Central memory CD8-positive, alpha-beta T cell (primary cell): ENCODE measurements at places on chromosomes 2 and 18.

DNA sequence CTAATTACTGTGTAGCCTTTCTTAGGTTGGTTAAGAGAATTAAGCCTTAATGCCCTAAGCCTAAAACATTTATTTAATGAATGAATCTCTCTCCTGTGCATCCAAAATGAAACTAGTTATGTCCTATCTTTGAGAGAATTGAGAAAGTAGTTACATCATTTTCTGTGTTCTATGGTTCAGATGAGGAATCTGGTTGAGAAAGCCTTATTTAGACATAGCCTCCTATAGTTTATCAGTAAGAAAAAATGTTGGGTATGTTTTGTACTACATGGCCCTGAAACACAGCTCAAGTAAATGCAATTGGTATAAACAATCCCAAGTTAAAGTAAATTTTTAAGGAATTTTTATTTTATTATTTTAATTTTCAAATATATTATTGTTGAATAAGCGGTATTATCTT lies 25.9 kb upstream of the RAMP1 start:
- no peaks in the 10 kb centered on the region for H3K4me1 ChIP-seq
- DNase-seq, result no peak
- H3K27me3 ChIP-seq, result no peaks in the 10 kb centered on the region
- H3K4me3 ChIP-seq, result no peak overlapping the region
- no peak overlapping the region for H3K27ac ChIP-seq

GRCh38 chr18:3265564-3266033 lies 3.7 kb downstream of the MYL12B start:
- H3K4me1 ChIP-seq, result peaks cover 80% of the 10 kb centered on the region
- no peak overlapping the region for H3K27ac ChIP-seq
- DNase-seq, result no peak
- H3K36me3 ChIP-seq, result peaks cover 15% of the 10 kb centered on the region
- H3K27me3 ChIP-seq, result no peaks in the 10 kb centered on the region
- H3K4me3 ChIP-seq, result peak overlapping the region; percentile 36

DNA sequence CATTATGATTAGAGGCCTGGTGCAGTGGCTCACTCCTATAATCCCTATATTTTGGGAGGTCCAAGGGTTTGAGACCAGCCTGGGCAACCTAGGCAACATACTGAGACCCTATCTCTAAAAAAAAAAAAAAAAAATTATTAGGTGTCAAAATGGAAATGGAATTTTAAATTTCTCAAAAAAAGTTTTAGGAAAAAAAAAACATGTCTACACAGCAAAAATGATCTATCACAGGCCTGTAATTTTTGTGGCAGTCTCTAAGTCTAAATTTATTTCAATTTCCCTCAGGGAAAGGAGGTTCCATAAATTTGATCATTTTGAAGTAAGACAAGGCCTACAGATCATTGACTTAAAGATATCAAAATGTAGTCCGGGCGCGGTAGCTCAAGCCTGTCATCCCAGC lies 16.3 kb downstream of the MRPL44 start:
- peaks cover 3% of the 10 kb centered on the region for H3K36me3 ChIP-seq
- DNase-seq, result no peak
- peaks cover 8% of the 10 kb centered on the region for H3K4me1 ChIP-seq

- H3K27me3 ChIP-seq, result no peaks in the 10 kb centered on the region
- H3K4me1 ChIP-seq, result no peaks in the 10 kb centered on the region
- H3K27ac ChIP-seq, result no peak overlapping the region
- DNase-seq, result no peak
- no peak overlapping the region for H3K4me3 ChIP-seq
Observed at GRCh38 chr2:6071519-6071918, 379.3 kb downstream of the SOX11 start.

DNA sequence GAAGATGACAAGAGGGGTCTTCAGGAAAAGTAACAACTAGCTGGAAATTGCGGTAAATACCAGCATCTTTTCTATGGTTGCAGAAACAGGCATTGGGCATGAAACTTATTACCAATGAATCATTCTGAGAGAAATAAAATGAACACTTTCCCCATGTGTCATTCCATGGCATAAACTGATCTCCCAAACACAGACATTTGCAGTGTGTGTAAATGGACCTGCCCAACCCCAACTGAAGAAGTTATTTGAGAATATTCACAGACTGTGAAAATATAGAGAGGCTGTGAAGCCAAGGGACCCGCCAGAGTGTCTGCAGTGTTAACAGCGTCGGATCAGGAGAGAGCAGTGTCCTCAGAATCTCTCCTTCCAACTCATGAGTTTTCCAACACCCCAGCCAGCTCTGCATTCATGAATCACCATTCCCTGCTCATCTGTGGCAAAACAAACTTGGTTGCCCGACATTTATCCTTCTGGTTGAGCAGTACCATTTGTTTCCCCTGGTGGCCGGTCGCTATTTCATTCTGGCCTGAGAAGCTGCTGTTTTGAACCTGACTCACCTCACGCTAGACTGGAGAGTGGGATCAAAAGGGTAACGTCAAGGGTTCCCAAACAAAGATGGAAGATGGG lies 238.4 kb downstream of the PID1 start:
- no peaks in the 10 kb centered on the region for H3K27me3 ChIP-seq

DNA sequence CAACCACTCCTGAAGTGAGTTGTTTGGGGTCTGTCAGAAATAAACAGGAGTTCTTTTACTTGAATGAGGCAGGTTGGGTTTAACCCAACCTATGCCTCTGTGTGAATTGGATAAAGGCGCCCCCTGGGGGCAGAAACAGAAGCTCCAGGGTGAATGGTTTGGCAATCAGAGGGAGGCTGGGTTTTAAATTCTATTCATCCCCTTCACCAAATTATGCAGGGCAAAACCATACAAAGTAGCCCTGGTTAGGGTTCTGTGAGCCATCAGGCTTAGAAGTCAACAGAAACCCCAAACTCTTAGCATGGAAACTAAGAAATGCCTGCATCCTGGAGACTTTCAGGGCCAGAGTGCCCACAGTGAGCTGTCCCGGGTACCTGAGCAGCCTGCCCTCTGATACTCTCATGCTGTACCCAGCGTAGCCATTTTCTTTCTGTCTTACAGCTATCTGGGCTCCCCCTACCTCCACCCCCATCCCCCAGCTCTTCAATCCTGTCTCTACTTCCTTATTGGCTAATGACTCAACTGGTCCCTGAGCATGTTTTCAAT lies 241.5 kb downstream of the ICOS start:
- H3K36me3 ChIP-seq, result no peaks in the 10 kb centered on the region
- H3K4me1 ChIP-seq, result no peaks in the 10 kb centered on the region
- peak; percentile 44 for DNase-seq
- H3K4me3 ChIP-seq, result no peak overlapping the region
- peaks cover 36% of the 10 kb centered on the region for H3K27me3 ChIP-seq

DNA sequence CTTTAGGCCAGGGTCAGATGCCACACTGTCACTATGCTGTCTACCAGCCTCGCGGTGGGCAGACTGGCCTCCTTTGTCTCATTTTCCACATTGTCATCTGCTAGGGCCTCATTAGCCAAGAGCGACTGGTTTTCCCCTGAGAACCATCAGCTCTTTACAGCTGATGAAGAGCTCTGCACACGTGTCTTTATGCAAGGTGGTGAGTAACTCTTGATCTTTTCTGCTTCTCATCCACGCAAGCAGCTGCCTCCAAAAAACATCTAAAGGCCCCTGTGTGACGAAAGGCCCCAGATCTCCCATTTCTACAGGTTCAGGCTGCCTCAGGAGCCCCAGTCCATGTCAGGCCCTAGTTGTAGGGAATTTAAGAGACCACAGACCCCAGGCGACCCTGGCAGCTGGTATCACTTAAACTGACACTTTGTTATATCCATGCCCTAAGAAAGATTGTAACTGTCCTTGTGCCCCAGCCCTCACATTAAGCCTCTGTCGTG lies 52.9 kb downstream of the DPYSL5 start:
- no peak overlapping the region for H3K27ac ChIP-seq
- no peak overlapping the region for H3K4me3 ChIP-seq
- DNase-seq, result no peak
- H3K27me3 ChIP-seq, result peaks cover 36% of the 10 kb centered on the region
- H3K4me1 ChIP-seq, result no peaks in the 10 kb centered on the region

- no peak overlapping the region for H3K4me3 ChIP-seq
- H3K27ac ChIP-seq, result no peak overlapping the region
- no peaks in the 10 kb centered on the region for H3K27me3 ChIP-seq
- DNase-seq, result no peak
- H3K4me1 ChIP-seq, result no peaks in the 10 kb centered on the region
- H3K36me3 ChIP-seq, result peaks cover 2% of the 10 kb centered on the region
Observed at GRCh38 chr2:200356321-200356720, 49.8 kb downstream of the SPATS2L start.

DNA sequence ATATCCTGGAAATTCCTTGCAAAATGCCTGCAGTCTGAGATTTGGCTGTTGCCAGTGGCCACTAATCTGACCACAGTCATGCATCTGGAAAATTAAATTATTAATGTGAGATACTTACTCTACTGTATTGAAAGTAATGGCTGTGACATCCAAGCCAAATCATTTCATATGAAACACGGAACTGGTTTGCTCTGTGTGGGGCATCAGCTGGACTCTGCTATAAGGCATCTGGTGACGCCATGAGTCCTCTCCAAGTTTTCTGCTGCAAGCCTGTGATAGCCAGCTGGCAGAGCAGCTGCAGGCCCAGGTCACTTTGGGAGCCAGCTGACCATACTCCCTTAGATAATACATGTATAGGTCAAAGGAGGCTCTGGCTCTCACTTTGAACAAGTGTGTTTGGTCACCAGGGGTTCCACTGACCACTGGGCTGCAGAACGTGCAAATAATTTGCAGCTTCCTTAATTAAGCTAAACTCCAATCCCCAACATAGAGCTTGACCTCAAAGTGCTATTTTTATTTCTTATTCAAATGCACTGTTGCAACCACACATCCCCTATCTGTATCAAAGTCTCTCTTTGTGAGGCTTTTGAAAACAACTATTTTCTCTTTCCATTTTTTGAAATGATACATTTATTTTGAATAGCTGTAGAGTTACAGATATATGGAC lies 152.9 kb downstream of the NCKAP5 start:
- no peak for DNase-seq
- no peaks in the 10 kb centered on the region for H3K4me1 ChIP-seq
- H3K27me3 ChIP-seq, result no peaks in the 10 kb centered on the region
- H3K27ac ChIP-seq, result no peak overlapping the region
- H3K4me3 ChIP-seq, result no peak overlapping the region

DNA sequence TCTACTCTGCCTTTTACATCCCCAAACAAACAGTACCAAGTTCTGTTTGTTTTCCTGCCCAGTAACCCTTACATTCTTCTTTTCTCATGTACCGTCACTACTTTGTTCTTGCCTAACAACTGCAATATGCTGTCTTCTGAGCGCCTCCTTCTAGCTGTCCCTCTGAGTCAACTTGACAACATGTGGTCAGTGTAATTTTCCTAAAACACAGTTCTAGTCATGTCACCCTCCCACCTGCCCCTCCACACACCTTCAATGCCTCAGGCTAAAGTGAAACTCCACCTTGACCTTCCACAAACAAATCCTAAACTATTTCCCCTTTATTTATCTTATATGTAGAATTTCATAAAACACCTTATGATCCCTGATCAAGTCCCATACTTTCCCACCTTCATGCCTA lies 124.6 kb upstream of the CD302 start:
- H3K4me1 ChIP-seq, result peaks cover 11% of the 10 kb centered on the region
- H3K27ac ChIP-seq, result no peak overlapping the region
- no peaks in the 10 kb centered on the region for H3K36me3 ChIP-seq
- no peak for DNase-seq
- H3K27me3 ChIP-seq, result peaks cover 56% of the 10 kb centered on the region
- no peak overlapping the region for H3K4me3 ChIP-seq

DNA sequence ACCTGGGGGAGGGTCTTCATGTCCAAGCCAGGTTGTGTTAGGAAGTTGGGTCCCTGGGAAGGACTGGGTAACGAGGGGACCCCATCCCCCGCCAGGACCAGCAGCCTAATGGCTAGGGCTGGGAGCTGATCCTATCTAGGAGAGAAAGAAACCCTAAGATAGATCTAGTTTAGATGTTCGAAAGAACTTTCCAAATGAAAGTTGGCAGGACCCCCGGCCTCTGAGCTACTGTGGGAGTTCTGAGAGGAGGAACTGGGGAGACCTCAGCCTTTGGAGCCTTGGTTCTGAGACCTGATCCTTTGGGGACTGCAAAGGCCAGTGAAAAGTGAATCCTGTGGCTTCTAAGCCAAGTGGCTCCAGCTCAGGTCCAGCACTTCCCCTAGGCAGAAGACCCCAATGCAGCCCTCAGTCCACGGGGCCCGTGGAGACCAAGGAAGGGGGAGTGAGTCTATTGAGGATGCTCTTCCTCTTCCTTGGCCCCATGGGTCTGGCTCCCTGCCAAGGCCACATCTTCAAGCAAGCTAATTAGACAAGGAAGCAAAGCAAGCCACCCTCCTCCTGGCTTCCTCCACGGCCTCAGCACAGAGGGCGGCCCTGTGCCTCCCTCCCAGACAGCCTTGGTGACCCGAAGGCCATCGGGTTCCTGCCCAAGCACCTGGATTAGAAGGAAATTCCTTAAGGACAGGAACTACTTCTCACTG lies 23.5 kb downstream of the CCT7 start:
- peak overlapping the region; percentile 65 for H3K27ac ChIP-seq
- H3K4me1 ChIP-seq, result no peaks in the 10 kb centered on the region
- H3K36me3 ChIP-seq, result peaks cover 9% of the 10 kb centered on the region
- no peak for DNase-seq
- H3K4me3 ChIP-seq, result no peak overlapping the region
- no peaks in the 10 kb centered on the region for H3K27me3 ChIP-seq

DNA sequence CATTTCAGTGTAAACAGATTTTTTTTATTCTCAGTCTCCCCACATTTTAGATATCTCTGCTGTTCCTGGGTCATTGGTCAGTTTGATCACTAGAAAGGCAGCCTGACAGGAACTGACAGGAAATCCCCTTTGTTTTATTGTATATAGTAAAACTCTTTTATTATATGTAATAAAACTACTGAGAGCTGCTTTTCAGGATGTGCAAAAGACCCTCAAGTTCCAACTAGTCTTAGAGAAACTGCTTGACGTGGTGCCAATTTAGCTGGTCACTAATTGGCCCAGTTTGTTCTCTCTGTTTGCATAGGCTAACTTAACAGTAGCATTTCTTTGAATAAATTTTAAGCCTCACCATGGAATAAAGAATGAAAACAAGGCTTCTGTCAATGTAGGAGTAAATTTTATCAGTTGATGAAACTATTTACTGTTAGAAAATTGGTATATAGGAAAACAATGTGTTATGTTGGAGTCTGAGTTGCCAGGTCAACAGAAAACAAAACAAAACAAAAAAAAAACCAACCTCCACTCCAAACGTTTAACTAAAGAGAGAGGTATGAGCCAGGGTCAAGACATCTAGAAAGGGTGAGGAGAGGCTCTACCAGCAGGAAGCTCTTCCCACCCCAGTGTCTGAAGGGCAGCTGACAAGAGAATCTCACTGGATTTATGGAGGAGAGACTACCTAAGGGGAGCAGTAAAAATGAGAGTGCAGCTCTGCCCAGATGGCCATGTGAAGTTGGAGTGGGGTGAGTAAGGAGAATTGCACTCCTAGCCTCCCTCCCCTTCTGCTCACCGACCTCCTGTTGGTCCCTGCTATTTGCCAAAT lies 184.6 kb downstream of the ST6GAL2 start:
- no peak overlapping the region for H3K27ac ChIP-seq
- no peak overlapping the region for H3K4me3 ChIP-seq
- H3K27me3 ChIP-seq, result peaks cover 8% of the 10 kb centered on the region

- H3K4me3 ChIP-seq, result no peak overlapping the region
- H3K36me3 ChIP-seq, result no peaks in the 10 kb centered on the region
- DNase-seq, result no peak
- H3K27me3 ChIP-seq, result no peaks in the 10 kb centered on the region
- no peaks in the 10 kb centered on the region for H3K4me1 ChIP-seq
Observed at GRCh38 chr2:80008596-80008995, 296.0 kb downstream of the LRRTM1 start.

- H3K27me3 ChIP-seq, result no peaks in the 10 kb centered on the region
- H3K4me3 ChIP-seq, result no peak overlapping the region
- DNase-seq, result no peak
- H3K27ac ChIP-seq, result no peak overlapping the region
Observed at GRCh38 chr2:143801561-143801960, 672.3 kb downstream of the ARHGAP15 start.
